ENCODE measurements at places on chromosomes 13 and 19.

GRCh38 chr13:71488201-71488600 lies 378.8 kb downstream of the DACH1 start:
- DNase-seq = no peak

DNA sequence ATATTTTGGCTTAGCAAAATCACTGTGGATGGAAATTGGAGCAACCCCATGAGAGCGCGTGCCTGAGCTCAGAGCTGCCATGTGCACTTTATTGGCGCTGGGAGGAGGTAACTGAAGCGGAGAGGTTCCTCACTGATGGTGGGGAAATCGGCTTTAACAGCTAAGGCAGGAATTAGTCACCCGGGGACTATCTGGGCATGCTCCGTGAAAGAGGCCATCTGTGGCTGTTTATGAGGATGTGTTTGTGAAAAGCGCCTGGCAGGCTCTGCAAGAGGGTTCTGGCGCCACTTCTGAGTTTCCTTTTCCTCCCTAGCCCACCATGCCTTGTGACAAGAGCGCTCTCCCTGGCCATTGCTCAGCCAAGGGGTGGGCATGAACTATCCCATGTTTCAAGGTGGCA lies 815.6 kb downstream of the UQCRFS1 start:
- no peak for DNase-seq

- DNase-seq = no peak
These were observed 1407.1 kb downstream of the UQCRFS1 start for GRCh38 chr19:27805848-27806247.

DNA sequence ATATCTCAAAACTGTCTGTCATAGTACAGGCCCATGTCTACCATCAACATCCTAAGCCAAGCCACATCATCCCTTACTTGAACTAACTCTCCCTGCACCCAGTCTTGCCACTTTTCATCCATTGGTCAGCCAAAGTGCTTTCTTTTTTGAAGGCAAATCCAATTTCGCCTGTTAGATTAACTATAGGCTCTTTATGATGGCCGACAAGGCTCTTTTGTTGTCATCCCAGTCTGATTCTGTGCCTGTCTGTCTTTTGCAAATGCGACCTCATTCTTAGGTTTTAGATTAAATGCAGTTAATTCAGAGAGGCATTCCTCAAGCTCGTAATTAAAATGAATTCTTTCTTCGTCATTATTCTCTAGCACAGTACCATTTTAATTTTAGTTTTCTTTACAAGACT lies 148.3 kb downstream of the HS6ST3 start:
- no peak for DNase-seq

- peak; percentile 66 for DNase-seq
These were observed 13.3 kb upstream of the ZNF57 start for GRCh38 chr19:2887391-2887914.

DNA sequence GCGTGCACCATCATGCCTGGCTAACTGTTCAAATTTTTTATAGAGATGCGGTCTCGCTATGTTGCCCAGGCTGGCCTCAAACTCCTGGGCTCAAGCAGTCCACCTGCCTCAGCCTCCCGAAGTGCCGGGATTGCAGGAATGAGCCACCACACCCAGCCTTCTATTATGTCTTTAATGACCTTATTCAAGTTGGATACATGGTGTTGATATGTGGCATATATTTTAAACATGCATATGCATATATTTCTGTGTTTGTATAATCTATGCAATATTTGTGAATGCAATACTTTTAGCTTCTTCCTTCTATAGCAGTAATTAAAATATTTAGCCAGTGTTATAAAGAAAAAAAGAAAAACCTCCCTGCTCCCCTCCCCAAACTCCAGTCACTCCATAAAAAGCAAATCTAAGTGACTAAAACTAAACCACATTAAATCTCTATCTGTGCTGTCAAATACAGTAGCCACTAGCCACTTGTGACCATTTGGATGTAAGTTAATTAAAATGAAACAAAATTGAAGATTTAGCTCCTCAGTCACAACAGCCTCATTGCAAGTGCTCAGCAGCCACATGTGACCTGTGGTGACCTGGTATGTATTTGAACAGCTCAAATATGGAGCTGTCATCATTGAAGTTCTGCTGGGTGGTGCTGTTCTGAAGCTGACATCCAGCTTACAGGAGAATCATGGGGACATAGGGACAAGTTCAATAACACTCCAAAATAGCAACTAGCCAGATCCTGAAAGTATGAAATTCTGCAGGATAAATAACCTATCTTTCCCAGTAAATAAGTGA lies 27.4 kb downstream of the FCGBP start:
- no peak for DNase-seq

DNA sequence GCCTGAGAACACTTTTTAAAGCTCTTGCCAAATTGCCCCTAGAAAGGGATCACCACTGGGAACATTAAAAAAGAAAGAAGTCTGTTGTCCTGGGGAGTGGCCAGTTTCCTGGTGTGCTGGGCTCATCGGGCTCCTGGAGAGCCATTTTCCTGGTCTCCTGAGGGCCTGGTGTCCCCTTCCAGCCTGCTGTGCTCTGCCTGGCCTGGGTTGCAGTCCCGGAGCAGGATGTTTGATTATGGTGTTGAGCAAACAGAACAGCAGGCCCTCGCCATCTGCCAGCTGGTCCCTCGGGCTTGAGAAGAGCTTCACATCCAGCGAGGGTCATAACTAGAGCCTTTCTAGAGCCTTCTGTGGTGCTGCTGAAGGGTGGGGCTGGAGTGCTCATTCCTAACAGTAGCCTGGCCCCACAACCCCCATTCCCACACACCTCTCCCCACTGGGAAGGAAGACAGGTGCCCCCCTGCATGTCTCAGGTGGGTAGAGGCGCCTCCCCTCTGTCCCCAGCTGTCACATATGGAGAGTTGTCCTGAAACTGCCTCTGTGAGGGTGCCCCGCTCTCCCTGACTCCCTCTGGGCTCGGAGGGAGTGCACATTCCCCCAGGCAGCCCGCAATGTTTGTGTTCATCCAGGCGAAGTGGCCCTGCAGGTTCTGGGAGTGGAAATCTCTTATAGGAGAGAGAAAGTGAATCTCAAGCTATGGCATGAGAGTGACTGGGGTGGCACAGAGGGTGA lies 151.1 kb downstream of the SIPA1L3 start:
- DNase-seq = peak; percentile 92

GRCh38 chr13:102267191-102267590 lies 134.7 kb downstream of the FGF14 start:
- DNase-seq = no peak
